NCI-H1105 treated with DMSO at 0.1 percent for 48 hours (cell line): ENCODE measurements at places on chromosomes 2 and 18.

GRCh38 chr18:49625021-49625691 is 63.3 kb downstream of the LIPG start:
- no peak for DNase-seq

GRCh38 chr18:59470561-59471121 is 111.6 kb upstream of the LMAN1 start:
- peak; percentile 57 for DNase-seq

GRCh38 chr18:78130232-78131195 is 849.1 kb upstream of the SALL3 start:
- no peak for DNase-seq

DNA sequence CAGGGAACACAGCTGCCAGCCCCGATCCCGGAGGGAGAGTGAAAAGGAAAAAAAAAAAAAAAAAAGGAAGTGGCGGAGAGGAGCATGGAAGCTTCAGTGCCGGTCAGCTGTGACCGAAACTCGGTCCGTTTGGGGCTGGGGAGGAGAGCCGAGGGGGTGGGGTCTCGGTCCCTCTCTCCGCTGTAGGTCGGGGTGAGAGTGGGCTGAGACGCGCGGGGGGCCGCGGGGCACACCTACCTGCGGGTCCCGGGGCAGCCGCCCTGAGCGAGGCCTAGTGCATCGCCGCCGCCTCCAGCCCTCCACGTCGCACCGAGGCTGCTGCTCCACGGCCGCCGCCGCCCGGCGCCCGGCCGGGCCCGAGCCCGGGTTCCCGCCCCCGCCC is 536 bp downstream of the VPS54 start:
- peak; percentile 39 for DNase-seq

DNA sequence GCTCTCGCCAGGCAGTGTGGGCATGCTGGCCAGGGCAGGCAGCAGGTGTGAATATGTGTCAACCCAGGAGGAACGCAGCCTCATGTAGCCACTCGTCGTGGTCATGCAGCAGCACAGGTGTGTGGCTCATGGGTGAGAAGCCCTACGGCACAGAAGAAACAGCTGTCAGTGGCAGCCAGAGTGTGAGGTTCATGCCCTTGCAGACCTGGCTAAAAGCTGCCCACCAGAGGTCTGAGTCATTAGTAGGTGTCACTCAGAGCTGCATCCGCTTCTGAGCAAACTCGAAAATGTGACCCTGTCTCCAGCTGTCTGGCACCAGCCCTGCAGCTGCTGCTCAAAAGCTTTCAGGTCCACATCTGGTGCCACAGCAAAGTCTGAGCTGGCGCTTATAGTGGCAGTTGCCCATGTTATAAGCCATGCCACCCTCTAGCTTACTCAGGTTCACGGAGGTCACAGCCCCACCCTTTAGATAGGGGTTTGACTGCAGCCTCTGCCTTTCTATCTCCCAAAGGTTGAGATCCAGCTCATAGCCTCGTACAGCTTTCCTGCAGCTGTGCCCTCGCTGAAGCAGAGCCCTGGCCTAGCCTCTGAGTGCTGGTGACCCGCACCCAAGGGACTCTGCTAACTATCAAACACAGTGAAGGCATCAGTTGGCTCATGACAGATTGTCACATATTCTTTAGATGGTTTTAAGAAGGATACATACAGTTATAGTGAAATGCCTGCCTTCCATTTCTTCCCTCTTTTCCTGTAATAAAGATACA is 195.0 kb downstream of the CCDC102B start:
- no peak for DNase-seq

GRCh38 chr18:58992301-58993231 is 127.9 kb downstream of the ZNF532 start:
- DNase-seq: no peak

DNA sequence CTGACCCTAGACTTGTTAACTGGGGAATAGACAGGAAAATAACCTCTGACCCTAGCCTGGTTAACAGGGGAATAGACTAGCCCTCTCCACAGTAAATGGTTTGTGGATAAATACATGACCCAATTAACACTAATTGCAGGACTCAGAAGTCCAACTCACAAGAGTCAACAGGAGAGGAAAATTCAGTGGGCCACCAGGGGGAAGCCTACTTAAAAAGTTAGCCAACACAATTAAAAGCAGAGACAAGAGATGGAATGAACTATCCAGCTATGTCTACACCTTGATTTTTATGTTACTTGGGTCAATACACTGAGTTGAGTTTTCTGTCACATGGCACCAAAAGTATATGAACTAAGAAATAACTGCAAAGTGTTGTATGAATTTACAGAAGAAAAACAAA is 158.8 kb upstream of the SLC39A10 start:
- no peak for DNase-seq

- DNase-seq: peak; percentile 34
Measured at GRCh38 chr2:158197940-158198339, 96.3 kb downstream of the UPP2 start.

DNA sequence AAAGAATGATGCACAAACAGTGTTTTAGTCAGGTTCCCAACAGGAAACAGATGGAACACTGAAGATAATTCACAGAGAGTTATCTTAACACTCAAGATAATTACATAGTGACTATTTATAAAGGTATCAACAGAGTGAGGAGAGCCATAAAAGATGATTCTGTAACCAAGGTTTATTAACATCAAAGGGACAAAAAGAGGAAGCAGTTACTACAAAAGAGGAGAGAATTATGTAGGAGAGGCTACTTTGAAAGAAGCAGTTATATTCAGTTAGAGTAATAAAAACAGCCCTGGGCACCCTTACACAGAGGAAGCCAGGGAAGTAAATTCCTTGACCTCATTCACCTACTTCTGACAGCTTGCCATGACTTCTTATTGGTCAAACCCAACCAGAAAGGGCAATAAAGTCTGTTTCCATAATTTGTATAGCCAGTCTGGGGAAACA is 326.5 kb upstream of the SLC39A10 start:
- peak; percentile 83 for DNase-seq

DNA sequence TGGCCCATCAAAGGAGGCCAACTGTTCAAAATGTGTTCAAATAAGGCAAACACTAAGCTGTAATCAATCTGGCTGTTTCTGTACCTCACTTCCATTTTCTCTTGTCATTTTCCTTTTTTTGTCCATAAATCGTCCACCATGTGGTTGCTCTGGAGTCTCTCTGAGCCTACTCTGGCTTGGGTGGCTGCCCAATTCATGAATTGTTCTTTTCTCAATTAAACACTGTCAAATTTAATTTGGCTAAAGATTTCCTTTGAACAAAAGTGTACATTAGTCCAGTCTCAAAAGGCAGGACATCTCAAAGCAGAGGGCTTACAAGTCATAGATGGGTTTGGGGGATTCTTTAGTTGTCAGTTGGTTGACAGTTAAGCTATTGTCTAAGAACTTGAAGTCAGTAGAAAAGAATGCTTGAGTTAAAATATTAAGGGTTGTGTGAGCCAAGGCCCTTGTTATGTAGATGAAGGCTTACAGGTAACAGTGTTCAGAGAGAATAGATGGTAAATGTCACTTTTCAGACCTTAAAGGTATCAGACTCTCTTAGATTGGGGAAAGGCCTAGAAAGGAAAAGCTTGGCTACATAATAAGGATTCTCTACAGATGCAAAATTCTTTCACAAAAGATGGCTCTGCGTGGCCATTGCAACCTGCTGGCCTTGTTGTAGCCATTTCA is 831.2 kb upstream of the CDH2 start:
- DNase-seq: no peak

DNA sequence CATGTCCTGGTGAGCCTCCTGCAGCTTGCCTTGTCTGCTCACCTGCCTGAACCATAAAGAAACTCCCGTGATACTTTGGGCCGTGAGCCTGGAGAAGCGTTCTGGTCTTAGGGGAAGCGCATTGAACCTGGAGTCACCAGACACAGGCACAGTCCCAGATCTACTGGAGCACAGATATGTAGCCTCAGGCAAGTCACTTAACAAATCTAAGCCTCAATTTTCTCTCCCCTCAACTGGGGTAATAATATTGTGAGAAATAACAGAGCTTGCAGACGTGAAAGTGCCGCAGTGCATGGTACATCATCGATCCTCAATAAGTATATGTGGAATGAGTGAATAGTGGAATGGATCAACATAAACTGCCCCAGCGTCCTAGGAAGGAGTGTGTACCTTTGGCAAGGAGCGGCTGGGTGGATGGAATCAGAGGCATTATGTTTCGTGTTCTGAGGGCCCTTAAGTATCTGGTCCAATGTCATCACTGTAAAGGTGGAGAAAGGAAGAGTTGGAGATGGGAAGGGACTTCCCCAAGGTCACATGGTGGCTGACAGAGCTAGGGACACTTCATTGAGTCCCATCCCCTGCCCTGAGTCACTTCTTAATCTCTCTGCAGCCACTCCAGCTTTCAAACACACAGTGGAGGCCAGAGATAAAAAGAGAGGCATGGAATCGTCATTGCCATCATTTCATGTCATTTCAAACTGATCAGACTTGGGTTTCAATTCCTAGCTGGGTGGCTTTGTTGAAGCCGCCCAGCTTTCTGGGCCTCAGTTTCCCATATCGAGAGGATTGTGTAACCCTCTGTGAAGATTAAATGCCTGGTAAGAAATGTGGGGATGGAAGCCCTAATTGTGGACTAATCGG is 172.4 kb downstream of the DDX1 start:
- DNase-seq: no peak

- DNase-seq: no peak
Measured at GRCh38 chr2:107588181-107588580, 238.5 kb upstream of the RGPD4 start.

- DNase-seq: no peak
Measured at GRCh38 chr2:176398243-176399073, 129.2 kb downstream of the MTX2 start.

- DNase-seq: no peak
Measured at GRCh38 chr18:49476664-49477411, 10.2 kb downstream of the C18orf32 start.

DNA sequence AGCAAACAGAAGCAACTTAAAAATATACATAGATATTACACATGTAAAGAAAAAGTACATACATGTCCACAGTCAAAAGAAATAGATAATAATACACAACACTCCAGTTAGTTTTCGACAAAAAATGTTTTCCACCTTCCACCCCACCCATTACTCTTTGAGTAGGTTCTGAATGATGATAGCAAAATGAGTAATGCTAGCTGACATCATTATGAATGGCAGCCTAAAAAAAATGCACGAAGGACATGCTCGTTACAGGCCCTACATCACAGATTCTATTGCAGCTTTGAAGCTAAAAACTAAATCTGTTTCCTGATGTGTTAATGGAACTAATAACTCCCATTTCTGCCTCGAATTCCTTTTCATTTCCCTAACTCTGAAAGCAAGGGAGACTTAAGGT is 578.7 kb upstream of the NETO1 start:
- DNase-seq: no peak

GRCh38 chr2:238136820-238137537 is 1.5 kb upstream of the KLHL30 start:
- DNase-seq: no peak

DNA sequence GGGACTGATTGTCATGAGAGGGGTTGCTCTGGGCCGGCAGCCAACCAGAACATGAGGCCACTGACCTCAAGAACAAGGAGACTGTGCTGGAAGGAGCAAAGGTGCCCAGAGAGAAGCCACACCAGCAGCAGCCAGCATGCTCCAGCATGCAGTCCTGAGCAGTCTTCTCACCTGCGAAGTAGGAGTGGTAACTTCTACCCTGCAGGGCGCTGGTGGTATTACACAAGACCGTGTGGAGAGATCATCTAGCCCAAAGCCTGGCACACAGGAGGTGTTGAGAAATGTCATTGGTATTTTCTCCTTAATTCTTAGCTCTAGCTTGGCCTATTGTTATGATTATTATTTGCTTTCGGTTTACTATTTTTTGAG is 132.7 kb downstream of the TSN start:
- DNase-seq: no peak

DNA sequence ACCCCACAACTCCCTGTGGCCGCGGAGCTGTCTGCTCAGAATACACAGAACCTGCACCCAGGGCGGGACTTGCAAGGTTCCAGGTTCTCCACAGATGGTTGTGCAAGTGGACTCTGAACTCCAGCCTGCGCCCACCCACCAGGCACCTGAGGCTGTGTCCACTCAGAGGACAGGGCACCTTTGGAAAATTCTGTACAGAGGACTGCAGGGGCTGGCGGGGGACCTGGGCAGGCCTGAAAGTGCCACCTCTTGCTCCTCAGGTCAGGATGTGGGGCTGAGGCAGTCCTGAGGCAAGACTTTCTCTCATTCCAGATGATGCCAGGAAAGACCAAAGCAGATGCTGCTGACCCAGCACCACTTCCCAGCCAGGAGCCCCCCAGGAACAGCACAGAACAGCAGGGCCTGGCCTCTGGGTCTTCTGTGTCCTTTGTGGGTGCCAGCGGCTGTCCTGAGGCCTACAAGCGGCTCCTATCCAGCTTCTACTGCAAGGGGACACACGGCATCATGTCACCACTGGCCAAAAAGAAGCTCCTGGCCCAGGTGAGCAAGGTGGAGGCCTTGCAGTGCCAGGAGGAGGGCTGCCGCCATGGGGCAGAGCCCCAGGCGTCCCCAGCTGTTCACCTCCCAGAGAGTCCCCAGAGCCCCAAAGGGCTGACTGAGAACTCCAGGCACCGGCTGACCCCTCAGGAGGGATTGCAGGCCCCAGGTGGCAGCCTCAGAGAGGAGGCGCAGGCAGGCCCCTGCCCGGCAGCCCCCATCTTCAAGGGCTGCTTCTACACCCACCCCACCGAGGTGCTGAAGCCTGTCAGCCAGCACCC is 14.4 kb downstream of the ARID5A start:
- no peak for DNase-seq

DNA sequence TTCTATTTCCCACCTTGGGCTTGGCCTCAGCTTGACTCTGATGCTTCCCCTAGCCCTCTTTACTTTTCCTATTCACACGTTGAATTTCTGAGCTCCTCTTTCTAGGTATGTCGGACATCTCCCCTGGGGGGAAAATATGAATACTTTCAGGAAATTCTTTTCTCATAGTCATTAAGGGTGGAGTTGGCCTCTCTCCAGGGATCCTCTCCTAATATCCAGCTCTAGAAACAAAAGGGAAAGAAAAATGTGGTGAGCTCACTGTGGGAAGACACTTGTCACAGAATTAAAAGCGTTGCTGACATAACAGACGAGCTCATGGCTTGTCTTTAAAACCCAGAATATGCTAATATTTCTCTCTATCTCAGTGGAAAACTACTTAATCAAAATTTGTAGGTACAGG is 132.7 kb upstream of the MEX3C start:
- DNase-seq: peak; percentile 9

DNA sequence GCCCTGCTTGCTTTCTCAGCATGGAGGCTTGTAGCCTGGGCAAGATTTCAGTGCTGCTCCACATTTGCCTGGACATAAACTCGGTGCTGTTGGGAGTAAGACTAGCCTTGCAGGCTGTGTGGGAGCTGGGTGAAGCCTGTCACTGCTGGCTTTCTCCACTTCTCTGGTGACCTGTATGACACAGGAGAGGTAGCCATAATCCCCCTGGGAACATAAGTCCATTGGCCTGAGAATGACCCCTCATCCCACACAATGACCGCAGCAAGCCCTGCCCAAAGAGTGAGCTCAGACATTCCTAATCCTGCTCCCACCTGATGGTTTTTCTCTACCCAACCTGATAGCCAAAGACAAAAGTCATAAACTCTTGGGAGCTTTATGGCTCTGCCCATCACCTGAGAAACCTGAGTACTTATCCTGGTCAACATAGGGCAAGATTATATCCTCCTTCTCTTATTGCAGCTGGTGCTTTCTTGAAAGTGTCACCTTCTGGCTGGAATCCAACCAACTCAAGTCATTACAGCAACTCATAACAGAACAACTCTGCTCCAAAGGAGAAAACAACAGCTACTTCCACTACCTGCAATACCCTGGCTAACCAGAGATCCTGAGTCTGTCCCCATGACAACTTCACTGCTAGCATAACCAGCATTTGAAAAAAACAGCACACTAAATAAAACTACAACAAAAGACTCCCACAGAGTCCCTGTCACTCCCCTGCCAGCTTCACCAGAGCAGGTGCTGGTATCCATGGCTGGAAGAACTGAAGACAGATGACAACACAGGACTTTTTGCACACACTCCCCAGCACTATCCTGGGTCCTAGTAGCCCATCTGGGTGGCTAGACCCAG is 834.4 kb upstream of the DDX18 start:
- peak; percentile 10 for DNase-seq
